Heart left ventricle (tissue), 16 donors: ENCODE measurements at places on chromosomes 7 and 10.

- DNase-seq = no peak
Measured at GRCh38 chr7:136523571-136523970, 344.9 kb upstream of the CHRM2 start.

- no peak for DNase-seq
Measured at GRCh38 chr10:113177936-113178335, 227.9 kb downstream of the TCF7L2 start.

- no peak for DNase-seq
Measured at GRCh38 chr10:74778436-74779094, 47.8 kb upstream of the KAT6B start.

DNA sequence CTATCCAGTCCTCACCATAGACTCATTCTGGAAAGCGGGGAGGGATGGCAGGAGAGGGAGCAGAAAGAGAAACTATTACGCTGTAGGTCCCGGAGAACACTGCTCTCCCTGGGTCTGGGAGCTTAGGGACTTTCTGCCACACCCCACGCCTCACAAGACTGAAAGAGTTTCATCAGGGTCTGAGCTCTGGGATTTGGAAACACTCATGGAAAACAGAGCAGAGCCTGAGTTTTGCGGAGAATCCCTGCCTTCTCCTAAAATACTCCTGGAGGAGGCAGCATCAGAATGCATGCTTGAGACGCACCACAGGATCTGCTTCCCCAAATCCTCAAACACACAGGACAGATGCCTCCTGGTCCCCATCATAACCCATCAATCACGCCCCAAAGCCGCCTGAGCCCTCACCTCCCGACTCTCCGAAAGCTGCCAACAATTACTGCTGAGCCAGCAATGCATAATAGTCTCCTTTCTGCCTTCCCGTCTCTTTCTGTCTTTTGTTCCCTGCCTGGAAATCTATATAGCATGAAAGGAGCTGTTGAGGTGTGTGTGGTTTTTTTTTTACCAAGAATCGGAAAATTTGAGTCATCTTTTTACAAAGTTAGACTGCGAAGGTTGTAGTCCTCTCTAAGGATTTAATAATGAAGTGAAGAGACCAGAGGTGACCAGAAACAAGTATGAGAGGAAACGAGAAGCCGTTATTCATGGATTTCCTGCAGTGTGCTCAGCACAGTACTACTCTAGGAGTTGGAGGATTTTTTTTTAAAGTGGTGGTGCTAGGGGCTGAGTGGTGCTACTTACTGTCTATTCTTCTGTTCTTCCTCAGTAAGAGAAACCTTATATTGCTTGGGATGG, 37.7 kb downstream of the ASB13 start:
- peak; percentile 33 for DNase-seq

- DNase-seq = no peak
Measured at GRCh38 chr7:6730343-6730633, 23.5 kb upstream of the ZNF12 start.

- DNase-seq = no peak
Measured at GRCh38 chr7:130669085-130669700, 645 bp upstream of the COPG2 start.

DNA sequence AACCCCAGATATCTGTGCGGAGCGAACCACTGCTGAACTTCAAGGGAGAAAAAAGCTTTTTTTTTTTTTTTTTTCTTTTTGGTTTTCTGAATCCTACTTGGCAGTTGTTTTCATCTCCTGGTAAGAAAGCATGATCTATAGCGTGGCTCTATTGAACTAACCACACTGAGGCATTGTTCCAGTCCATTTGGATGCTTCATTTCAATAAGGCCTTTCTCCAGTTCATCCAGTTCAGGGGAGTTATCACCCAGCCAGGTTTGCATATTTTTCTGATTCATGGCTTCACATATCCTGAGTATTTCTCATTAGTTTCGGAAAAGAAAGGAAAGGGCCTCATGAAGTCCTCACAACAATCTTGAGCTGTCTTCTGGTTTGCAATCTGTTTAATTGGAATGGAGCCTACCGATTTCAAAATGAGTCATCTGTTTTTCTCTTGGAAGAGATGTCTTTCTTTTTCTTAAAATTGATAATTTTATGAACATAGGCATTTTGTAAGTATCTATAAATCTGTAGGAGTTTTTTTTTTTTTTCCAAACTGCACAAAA, 93.1 kb upstream of the STEAP4 start:
- DNase-seq = no peak

- DNase-seq = no peak
Measured at GRCh38 chr7:30465811-30466180, 12.8 kb downstream of the NOD1 start.

- DNase-seq = no peak
Measured at GRCh38 chr7:80736371-80737125, 98.1 kb downstream of the CD36 start.

- DNase-seq = no peak
Measured at GRCh38 chr7:151755131-151755801, 121.6 kb downstream of the PRKAG2 start.

DNA sequence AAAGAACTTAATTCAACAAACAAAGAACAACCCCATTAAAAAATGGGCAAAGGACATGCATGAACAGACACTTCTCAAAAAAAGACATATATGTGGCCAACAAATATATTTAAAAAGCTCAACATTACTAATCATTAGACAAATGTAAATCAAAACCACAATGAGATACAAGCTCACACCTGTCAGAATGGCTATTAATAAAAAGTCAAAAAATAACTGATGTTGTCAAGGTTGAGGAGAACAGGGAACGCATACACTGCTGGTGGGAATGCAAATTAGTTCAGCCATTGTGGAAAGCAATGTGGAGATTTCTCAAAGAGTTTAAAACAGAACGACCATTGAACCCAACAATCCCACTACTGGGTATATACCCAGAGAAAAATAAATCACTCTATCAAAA, 19.1 kb downstream of the ZFAND4 start:
- no peak for DNase-seq

- peak; percentile 53 for DNase-seq
Measured at GRCh38 chr7:44962483-44963251, 16.1 kb downstream of the MYO1G start.

DNA sequence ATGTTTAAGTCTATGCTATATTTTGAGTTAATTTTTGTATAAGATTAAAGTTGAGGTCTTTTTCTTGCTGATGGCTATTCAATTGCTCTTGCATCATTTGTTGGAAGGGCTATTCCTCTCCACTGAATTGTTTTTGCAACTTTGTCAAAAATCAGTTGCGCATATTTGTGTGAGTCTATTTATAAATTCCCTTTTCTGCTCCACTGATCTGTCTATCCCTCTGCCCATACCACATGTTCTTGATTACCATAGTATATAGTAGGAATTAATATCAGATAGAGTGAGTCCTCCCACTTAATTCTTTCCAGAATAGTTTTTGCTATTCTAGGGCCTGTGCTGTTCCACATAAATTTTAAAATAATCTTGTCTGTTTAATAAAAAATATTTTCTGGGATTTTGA, 152.4 kb upstream of the ADCY1 start:
- no peak for DNase-seq

- DNase-seq = no peak
Measured at GRCh38 chr10:9068003-9068402, 1013.5 kb downstream of the GATA3 start.

- no peak for DNase-seq
Measured at GRCh38 chr7:91771394-91771793, 109.1 kb downstream of the MTERF1 start.

DNA sequence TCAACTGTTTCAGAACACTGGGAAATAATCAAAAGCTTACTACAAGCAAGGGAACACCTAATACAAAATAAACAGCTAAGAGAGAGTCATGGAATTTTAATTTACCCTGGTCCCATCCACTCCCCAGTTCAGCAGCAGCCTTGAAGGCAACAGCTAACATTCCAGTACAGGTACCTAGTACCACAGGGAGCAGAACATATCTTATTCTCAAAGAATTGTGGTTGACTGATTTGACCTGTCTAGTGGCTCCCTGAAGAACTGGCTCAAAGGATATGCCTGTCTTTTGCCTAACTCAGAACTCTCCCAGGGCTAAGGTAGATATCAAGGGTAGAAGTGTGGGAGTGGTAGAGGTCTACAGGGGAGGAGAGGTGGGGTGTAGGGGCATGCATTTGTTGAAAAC, 32.3 kb downstream of the SMURF1 start:
- DNase-seq = no peak

- no peak for DNase-seq
Measured at GRCh38 chr7:159010937-159011721, 133.5 kb downstream of the VIPR2 start.

DNA sequence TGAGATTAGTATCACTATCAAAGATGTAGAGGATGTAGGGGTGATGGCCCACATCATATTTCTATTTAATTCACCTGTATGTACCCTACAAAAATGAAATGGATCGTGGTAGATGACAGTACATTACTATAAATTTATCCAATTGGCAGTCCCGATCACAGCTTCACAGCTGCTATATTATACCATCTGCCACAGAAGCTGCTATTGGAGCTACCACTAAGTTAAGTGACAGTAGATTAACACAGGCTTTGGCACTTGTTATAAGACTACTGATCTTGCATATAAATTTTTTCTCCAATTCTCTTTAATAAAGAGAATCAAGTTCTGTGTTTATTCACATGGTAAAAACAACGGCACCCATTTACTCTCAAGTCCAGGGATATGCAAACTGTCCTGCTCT, 24.9 kb upstream of the MAGI2 start:
- DNase-seq = no peak

- no peak for DNase-seq
Measured at GRCh38 chr7:147509035-147509501, 1081.5 kb upstream of the C7orf33 start.

GRCh38 chr7:154259396-154259795, 207.2 kb downstream of the DPP6 start:
- no peak for DNase-seq

DNA sequence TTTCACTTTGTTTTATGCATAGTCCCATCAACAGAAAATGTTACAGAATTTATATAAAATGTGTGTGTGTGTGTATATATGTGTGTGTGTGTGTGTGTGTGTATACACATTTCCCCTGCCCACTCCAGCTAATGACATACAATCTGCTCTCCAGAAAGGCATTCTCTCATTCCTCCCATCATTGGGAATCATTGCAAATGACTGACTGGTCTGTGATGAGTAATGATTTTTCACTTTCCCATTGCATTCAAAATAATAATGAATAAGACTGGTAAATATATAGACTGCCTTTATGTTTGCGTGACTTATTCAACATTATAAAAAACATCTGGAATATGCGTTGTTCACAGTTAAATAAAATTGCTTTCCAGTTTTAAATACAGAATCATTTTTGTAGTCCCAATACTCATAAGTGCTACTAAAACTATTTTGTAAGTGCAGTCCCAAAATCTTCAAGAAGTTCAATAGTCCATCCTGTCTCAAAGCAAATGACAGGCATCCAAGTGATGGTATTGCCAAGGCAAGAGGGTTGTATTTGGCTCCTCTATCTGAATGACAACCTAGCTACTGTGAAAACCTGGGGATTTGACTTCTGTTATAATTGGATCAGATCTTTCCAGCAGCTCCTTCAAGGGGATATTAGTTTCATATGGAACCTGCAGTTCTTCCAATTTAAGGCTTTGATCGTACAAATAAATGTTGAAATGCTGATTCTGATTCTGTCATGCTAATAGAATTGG, 150.9 kb downstream of the POLR1F start:
- DNase-seq = no peak

- DNase-seq = peak; percentile 97
Measured at GRCh38 chr10:119650692-119651513, at the start of gene BAG3. BAG3 (plus strand) TSS chr10:119651380; CDS start chr10:119651676, 296 bp downstream.

- no peak for DNase-seq
Measured at GRCh38 chr7:31302356-31302755, 38.2 kb downstream of the NEUROD6 start.

GRCh38 chr7:78279032-78279431, 480.5 kb downstream of the PHTF2 start:
- no peak for DNase-seq

GRCh38 chr10:118764195-118764594, 9.4 kb upstream of the CACUL1 start:
- no peak for DNase-seq

DNA sequence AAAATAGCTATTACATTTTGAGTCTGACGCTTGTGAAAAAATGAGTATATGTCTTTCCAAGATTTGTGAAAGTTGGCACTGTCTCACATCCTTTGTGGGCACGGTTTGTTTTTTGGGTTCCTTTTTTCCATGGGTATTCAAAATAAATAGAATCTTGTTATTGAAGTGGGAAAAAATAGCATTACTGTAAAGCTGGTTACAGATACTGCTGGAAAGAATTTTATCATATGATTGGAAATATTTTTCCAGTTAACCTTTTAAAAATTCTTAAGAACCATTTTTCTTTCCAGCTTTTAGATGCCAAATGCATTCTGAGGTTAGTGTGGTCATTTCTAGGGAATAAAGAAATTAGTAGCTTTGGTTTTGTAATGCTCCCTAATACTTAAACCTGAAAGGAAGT, 11.4 kb downstream of the NET1 start:
- DNase-seq = no peak

DNA sequence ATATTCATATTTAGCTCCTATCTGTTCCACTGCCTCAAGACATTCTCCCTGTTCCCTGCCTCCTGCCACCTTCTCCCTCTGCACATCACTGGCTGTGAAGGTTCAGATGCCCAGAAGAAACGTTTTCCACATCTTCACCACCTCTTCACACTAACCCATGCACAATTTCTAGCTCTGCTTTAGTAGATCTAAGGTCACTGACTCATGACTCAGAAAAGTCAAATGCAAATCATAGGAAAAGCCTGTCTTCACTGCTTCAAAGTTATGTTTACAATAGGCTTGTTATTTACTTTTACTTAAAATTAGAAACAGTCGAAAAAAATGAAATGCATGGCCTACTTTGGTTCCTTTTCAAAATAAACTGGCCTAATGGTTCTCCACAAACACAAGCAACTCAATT, 2.5 kb downstream of the SCRN1 start:
- no peak for DNase-seq

DNA sequence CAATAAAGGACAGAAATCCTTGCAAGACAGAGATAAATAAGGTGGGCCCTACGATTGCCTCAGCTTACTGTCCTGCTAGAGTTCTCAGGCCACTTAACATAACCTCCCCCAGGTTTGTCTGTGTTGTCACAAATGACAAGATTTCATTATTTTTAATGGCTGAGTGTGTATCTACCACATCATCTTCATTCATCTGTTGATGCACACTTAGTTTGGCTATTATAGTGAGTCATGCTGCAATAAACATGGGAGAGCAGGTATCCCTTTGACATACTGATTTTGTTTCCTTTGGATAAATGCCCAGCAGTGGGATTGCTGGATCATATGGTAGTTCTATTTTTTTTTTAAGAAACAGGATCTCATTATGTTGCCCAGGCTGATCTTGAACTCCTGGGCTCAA, 60.6 kb downstream of the PRTFDC1 start:
- DNase-seq = no peak
